Stromal cell of bone marrow (primary cell): ENCODE measurements at places on chromosomes 1 and 21.

- no peak for DNase-seq
Measured at GRCh38 chr1:204075139-204075521, 2.2 kb downstream of the SOX13 start.

DNA sequence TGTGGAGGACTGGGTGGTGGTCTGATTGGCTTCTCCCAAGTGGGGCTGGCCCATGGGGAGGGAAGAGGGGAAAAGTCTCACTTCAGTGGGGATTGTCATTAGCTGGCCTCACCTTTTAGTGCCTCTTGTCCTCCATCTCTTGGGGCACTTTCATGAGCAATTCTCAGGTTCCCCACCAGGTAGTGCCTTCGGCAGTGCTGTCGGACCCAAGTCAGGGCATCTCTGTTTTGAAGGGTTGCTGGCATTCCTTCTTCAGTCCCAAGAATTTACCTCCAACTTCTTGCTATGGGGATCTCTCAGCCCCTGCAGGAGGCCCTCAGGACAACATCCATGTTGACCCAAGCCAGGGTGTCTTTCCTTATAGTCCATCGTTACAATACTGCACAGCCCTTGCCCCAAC is 54.7 kb upstream of the F3 start:
- no peak for DNase-seq

GRCh38 chr1:100391675-100392074 is 39.4 kb downstream of the CDC14A start:
- DNase-seq: no peak

DNA sequence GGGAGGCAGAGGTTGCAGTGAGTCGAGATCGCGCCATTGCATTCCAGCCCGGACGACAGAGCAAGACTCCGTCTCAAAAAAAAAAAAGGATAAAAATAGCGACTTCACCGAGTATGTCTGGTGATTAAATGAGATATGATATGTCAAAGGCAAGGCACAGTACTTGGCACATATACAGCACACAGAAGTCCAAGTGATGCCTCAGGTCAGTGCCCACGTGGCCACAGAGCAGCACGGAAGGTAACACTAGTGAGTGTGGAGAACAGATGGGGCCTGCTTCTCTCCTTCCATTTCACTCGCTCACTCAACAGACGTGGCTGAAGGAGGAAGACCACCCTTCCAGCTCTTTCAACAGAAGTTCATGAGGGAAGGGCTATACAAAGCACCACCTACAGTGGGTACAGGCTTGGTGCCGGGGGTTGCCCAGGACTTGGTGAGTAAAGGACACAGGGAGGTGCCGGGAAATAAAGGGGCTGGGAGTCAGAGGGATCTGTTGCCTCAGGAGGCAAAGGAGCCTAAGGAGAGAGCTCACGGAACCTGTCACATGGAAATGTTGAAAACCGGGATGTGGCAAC is 8.9 kb downstream of the CSRP1 start:
- DNase-seq: no peak

- no peak for DNase-seq
Measured at GRCh38 chr1:6501279-6501813, 9.9 kb upstream of the PLEKHG5 start.

DNA sequence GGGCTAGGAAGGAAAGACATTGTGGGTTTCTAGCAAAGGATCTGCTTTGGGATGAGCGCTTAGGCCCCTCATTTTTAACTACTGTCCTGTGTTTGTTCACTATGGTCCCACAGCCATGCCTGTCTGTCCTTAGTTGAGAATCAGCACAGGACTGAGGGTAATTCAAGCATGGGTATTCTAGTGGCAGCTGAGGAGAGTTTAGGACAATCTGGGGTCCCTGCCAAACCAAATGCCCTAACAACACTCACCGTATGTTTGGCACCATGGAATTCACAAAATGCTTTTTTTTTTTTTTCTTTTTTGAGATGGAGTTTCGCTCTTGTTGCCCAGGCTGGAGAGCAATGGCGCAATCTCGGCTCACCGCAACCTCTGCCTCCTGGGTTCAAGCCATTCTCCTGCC is 10.4 kb downstream of the ARHGEF11 start:
- DNase-seq: no peak

GRCh38 chr1:76066394-76066793 is 8.2 kb upstream of the ST6GALNAC3 start:
- DNase-seq: no peak

DNA sequence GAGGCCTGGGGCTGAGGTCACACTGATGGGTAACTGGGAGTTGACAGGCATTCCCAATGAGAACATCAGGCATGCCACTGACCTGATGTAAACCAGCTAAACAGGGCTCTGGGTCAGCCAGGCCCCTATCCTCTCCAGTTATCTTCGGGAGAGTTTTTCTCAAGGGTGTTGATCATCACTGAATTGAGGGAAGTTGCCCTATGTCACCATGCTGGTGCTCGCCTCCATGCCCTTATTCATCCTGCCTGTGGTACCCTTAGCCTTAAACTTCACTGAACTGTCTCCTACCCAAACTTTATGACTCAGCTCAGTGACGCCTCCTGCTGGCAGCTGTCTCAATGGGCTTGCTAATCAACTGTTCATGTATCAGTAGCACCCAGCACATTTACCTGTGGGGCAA is 80.7 kb upstream of the TNR start:
- DNase-seq: no peak

DNA sequence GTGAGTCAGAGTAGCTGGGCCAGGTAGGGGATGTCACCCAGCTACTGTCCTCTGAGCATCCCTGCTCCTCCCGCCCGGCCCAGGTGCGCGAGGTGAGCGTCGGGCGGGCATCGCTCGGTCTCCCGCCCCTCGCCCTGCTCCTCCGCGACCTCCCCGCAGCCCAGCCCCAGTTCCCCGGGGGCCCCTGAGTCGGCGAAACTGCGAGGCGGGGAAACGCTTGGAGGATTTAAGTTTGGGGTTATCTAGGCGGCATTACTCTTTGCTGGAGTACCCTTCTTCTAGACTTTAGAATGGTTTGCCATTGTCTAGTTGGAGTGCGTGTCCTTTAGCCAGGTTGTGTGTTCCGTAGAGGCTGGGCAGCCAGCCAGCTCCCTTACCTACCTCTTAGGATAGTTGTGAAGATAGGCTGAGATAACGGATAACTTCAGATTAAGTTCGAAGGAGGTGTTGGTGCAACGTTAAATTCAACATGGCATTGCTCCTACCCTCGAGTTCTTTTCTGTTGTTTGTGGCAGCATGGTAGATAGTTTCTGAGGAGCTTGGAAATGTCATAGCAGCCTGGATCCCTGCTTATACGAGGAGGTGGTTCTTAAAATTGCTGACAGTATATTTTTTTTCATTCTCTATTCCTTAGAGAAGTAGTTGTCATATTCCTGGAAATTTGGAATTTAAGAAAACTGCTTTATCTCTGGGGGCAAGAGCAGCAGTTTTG is 697 bp downstream of the AGO3 start:
- no peak for DNase-seq

DNA sequence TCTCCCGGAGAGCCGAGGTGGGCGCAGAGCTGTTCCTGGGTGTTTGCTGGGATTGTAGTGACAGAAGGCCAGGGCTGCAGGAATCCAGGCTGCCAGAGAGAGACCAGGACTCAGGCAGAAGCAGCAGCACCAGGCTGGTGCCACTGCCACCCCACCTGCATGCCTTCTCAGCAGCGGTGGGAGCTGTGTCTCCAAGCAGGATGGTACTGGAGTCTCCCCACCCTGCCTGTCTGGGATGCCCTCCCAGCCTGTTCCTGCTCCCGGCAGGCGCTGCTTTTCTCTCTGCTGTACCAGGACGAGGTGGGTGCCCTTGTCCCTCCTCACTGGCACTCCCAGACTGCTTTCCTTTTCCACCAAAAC is 4.5 kb upstream of the HES4 start:
- no peak for DNase-seq

GRCh38 chr1:42660907-42661500 is 2.8 kb downstream of the PPIH start:
- DNase-seq: no peak

GRCh38 chr1:225917101-225917500 is 6.9 kb downstream of the PYCR2 start:
- no peak for DNase-seq

DNA sequence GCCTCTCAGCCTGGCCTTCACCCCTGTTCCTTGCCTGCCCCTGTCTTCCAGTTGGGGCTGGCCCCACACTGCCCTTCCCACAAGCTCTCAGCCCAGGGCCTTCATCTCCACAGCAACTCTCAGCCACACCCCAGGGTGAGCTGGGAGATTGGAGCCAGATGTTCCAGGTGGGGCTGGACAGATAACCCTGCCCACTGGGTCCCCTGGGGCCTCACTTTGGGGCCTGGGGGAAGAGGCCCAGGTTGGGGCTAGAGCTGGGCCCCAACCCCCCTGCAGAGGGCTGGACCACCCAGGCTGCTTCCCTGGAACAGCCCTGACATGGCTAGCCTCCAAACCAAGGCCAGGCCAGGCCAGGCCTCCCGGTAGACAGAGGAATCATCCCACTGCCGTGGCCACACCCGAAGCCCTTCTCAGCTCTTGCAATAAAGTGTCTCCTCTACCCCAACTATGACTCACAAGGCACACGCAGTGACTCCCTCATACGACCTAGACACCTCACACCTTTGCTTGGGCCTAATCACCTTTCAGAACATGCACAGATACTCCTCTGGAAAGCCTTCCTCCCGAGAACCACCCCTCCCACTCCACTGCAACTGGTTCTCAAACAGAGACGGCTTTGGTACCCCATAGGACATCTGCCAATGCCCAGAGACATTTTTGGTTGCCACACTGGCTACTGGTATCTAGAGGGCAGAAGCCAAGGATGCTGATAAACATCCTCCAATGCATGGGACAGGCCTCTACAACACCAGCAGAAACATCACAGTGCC is 22.2 kb downstream of the SLC2A1 start:
- no peak for DNase-seq

GRCh38 chr1:95088303-95088702 is 15.6 kb upstream of the ALG14 start:
- DNase-seq: no peak

- DNase-seq: peak; percentile 57
Measured at GRCh38 chr1:210294999-210295745, 33.5 kb upstream of the HHAT start.

GRCh38 chr1:203640723-203641502 is 14.3 kb downstream of the ATP2B4 start:
- DNase-seq: no peak

DNA sequence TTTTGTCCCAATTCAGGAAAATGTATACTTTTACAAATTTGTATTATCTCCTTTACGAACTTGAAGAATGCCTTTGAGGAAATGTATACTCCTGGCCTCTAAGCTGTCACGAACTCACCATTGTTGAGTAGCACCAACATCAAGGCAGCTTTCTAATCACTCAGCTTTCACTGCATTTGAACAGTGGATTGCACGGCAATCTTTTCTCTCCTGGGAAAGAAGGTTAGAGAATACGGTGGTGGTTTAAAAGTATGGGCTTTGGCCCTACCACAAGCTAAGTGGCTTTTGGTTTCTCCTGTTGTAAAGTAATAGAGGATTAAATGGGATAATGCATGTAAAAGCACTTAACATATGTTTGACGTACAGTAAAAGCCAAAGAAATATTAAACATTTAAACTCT is 57.8 kb downstream of the CNST start:
- DNase-seq: no peak

GRCh38 chr21:43849532-43850299 is 15.3 kb upstream of the AGPAT3 start:
- DNase-seq: no peak

DNA sequence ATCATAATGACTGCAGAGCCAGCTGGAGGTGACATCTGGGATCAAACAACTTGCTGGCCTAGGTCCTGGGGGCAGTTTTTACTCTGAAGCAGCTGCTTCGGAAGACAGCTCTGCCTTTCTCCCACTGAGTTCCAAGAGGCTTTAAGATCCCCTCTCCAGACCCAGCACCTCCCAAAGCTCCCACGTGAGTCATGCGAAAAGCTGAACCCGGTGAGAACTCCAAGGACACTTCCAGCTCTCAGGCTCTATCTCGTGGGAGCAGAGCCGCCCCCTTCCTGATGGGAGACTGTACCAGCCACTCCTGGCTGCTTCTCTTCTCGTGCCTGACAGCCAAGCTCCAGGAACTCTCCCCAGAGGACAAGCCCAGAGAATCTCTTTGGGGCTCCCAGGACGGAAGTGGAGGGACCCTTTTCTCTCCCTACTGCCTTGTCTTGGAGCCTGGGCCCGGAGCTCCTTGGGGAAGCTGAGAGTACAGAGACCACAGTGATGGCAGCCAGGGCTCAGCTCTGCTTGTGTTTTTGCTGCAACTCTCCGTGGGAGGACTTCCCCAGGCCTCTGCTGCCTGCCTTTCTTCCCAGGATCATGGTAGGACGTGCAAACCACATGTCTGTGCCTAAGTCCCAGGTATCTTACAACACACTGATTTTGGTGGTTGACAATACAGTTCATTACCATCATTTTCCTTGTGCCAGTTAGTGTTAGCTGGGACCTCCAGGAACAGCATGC is 40.6 kb downstream of the STUM start:
- no peak for DNase-seq

DNA sequence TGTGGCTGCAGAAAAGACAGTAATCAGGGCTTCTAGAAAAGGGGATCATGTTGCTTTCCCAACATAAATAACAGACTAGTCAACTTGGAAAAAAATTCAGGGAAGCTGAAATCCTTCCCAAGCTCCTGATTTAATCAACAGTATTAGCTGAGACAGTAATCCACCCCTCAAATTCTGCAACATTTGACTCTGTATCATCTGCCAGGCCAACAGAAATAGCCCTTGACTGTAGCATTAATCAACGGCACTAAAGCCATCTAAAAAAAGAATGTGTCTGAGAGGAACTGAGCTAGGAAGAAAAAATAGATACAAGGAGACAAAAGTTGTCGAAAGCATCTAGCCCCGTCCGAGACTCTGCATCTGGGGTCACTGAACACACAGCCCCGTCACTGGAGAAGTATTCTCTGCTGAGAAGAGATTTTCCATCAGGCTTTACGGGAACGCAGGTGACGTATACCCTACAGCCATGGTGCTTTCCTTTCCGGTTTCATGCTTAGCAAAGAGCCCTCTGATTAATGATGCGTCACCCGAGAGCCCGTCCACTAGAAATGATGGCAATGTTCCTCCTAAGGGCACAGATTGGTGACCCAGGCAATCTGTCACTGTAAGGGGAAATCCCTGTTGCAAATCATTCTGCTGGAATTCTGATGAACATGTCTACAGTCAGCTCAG is 42.1 kb upstream of the TP53BP2 start:
- peak; percentile 98 for DNase-seq

DNA sequence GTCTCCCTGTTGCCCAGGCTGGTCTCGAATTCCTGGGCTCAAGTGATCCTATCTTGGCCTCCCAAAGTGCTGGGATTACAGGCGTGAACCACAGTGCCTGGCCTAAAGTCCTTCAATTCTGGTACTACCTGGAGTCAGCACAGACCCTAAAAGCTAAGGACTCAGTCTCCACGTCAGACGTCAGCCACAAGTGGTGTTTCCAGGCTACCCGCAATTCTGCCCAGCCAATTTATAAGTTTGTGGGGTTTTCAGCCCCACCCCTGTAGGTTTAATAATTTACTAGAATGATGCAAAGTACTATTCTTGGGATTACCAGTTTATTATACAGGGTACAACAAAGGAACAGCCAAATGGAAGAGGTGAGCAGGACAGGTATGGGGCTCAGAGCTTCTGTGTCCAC is 10.6 kb upstream of the DIP2A start:
- no peak for DNase-seq

- no peak for DNase-seq
Measured at GRCh38 chr21:35861661-35862060, 198.7 kb downstream of the SETD4 start.

GRCh38 chr1:114342376-114342775 is 168.6 kb downstream of the TRIM33 start:
- DNase-seq: no peak

GRCh38 chr1:172390683-172391551 is 29.6 kb upstream of the C1orf105 start:
- DNase-seq: no peak
